Karpas-422 (cell line): ENCODE measurements at places on chromosomes 6 and 20. TPM values are rescaled to one million over a fixed set of nuclear protein-coding genes. Genes with fewer than 3 reads are reported as not detected.

DPPA5 gene
- total RNA-seq, result not detected in 2 replicates

DNA sequence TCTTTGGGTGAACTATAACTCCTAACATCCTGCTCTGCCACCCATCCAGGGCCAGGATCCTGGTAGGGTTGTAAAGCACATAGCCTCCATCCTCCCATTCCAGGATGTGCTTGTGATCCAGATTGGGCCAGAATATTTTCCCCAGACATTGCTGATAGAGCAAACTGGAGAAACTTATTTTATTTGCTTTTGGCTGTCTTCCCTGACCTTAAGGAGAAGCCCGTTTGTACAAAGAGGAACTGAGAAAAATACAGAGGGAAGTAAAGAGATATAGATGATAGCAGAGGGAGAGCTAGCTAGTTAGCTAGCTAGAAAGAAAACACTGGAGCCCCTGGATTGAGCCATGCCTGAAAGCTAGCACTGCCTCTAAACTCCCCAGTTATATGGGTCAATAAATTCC is 9.0 kb upstream of the HDAC2 start:
- DNase-seq, result peak; percentile 78

GRCh38 chr6:5365436-5366195 is 104.3 kb downstream of the FARS2 start:
- DNase-seq, result no peak

ID4 gene
- not detected in 2 replicates for total RNA-seq

DNA sequence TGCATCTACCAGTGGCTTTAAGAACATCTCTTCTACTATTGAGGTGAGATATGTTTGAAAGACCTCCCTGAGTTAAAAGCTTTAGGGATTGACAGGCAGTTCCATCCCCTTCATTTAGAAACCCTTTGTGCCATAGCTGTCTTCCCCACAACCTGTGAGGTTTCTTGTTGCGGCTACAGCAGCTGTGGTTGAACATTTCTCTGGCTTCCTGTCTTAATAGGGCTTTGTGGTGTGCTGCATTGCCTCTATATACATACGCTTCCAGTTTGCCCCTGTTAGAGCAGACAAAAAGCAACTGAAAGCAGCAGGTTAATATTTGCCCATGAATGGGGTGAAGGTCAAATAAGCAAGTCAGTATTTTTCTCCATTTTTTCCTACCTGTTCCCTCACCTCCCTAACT is 210.2 kb downstream of the TMEM200A start:
- DNase-seq, result no peak

GRCh38 chr20:1806456-1806855 is 88.8 kb upstream of the SIRPA start:
- DNase-seq, result no peak

GRCh38 chr20:56685879-56686278 is 56.8 kb downstream of the TFAP2C start:
- no peak for DNase-seq

- peak; percentile 54 for DNase-seq
These were observed 18.0 kb downstream of the TFEB start for GRCh38 chr6:41717392-41717736.

GINS1 gene
- 10.2 and 14.4 TPM in 2 replicates for total RNA-seq

ISM1 gene
- not detected in 2 replicates for total RNA-seq

GRCh38 chr6:20688710-20689500 is 154.6 kb downstream of the CDKAL1 start:
- no peak for DNase-seq

- no peak for DNase-seq
These were observed 47.0 kb downstream of the PLAGL1 start for GRCh38 chr6:143961066-143961465.

COL11A2 gene
- total RNA-seq, result 0.41 and 1.0 TPM in 2 replicates

GRCh38 chr20:56688106-56688505 is 59.0 kb downstream of the TFAP2C start:
- DNase-seq, result no peak

DNA sequence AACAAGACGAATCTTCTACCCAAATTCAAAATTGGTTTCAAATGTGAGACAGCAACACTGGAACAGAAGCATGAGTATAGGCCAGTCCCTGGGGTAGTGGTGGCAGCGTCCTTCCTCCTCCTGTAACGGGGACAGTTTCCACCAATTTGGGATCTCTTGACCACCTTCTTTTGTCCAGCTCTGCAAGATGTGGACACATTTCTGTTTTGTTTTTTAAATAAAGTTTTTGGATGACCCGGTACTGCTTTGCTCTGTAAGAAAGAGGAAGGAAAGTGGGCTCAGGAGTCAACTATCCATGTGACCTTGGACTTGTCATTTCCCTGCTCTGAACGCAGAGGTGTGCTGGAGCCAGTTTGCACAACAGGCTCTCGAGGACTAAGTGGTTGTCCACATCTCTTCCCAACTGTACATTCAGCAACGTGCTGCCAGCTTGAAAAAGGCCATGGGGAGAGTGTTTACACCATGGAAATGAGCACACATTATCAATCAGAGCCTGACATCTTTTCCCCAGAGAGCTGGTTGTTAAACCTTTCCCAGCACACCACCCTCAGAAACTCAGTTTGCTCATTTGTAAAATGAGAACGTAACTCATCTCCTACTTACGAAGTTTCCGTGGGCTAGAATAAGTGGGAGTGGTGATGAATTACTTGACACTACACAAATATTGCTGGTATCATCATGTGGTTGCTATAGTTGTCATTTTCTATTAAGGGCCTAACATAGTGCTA is 66.5 kb downstream of the ADTRP start:
- DNase-seq, result no peak

LAMA4 gene
- not detected in 2 replicates for total RNA-seq
